Activated naive CD4-positive, alpha-beta T cell (primary cell): ENCODE measurements at places on chromosomes 5 and 9.

GRCh38 chr5:158180407-158180806 lies 321.5 kb upstream of the CLINT1 start:
- DNase-seq = no peak

DNA sequence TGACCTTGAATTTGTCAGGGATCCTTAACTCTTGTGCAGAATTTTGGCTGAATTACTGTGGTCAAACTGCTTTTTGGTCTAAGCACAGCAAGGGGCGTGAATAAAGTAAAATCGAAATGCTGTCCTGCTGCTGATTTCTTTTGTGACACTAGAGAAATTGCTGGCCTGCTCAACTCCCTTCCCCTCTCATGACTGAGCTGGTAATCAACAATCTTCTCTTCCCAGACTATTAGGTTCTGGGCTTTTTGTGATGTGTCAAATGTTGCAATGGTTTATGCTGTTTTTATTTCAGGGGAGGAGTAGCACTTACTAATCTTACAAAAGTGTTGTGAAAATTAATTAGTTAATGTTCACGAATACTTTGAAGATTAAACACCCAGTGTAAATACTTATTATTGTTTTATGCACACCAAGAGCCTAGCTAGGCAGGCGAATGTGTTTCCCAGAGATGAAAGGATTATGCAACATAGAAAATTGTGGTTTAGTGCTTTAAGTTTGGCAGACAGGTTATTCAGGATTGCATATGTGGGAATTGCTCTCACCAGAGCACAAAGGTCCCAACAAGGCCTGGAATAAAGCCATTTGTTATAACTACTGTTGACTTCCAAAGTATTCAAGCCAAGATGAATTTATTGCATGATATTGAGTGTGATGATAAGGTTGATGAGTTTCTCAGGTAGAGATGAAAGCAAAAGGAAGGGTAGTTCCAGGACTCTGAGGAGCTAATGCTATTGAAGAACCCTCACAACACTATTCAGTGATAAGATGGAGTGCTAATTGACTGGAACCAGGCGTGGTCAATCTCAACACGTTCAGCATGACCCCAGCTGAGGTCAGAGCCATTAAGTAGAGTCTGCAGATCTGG lies 280.7 kb upstream of the ZNF608 start:
- DNase-seq = no peak

DNA sequence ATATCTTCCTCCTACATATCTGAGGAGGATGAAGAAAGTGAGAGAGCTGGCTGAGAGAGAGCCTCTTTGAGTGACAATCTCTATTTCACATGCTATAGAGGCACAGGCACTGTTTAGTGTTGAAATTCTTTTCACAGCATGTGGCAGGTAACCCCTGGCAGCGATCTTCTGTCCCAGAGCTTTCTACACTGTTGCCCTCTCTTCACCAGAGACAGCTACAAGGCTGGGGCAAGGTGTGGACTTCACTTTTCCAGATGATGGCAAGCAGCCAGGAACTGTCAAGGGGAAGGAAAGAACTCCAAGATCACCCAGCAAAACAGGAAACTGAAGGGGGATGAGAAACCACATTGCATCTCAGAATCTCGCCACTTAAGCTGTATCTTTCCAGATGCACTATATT lies 205.2 kb downstream of the CAAP1 start:
- no peak for DNase-seq

DNA sequence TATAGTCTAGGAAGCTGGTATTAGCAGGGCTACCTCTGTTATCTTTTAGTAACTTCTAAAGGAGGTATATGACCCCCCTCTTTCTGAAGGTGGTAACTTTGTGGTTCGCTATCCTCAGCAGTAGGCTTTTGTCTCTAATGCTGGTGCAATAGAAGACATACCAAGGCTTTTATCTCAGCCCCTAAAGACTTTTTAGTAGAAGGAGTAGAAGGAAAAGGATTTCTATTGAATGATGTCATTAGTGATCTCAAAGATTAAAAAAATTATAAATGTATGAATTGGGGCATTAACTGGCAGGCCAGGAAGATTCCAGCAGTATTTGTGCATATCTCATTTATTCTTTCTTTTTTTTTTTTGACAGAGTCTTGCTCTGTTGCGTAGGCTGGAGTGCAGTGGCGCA lies 78.2 kb downstream of the RAI14 start:
- DNase-seq = no peak

DNA sequence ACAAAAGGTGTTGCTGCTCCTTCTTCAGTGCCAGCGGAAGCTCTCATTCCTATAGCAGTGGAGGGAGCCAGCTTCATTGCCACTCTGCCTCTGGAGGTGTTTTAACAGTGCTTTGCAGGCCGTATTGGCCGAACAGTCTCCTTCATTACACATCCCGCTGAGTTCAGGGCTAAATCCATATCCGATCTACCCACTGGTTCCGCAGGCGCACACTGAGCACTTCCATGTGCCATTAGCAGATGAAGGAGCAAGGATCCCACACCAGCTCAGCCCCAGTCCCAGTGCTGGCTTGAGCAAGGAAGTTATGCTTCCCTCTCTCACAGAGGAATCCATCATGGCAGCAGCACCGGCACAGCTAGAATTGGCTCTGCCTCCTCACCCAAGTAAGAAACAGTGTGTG lies 121.2 kb upstream of the IRX2 start:
- no peak for DNase-seq

DNA sequence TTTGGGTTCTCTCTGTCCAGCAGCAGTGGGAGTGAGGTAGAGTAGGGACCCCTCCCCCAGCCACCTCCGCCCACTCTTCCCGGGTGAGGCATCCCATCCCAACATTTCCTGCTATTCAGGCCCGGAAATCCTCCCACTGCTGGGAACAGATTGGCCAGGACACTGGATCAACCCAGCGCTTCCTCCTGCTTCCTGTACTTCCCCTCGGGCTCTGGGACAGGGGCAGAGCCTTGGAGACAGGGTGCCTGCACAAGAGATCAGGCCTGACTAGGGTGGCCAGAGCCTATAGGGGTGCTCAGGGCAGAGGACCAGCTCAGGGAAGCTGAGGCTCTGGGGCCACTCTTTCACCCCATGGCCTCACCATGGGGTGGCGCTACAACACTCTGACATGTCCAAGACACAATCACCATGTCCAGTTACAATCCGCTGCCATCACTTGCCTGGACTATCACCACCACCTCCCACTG lies 14.5 kb downstream of the SH2D3C start:
- DNase-seq = no peak

DNA sequence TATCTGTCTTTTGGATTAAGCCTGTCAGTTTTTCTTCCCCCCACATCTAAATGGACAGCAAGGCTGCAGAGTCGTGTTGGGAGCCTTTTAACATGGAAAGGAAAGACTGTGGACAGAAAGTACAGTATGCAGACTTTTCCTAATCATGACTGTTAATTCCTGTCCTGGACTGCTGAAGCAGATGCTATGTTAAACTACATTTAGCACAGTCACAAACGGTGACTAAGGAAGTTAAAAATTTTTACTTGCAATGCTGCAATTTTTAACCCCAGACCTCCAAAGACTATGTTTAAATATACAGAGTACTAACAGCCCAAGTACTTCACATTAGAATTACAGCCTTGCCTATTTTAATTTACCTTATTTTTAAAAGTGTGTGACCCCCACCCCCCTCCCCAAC lies 51.8 kb downstream of the ELAVL2 start:
- no peak for DNase-seq

- no peak for DNase-seq
These were observed 28.6 kb upstream of the TAS2R1 start for GRCh38 chr5:9658706-9659105.

- no peak for DNase-seq
These were observed 345.9 kb upstream of the CD180 start for GRCh38 chr5:67542479-67542878.

- no peak for DNase-seq
These were observed 108.0 kb upstream of the PTGER4 start for GRCh38 chr5:40571729-40572128.

DNA sequence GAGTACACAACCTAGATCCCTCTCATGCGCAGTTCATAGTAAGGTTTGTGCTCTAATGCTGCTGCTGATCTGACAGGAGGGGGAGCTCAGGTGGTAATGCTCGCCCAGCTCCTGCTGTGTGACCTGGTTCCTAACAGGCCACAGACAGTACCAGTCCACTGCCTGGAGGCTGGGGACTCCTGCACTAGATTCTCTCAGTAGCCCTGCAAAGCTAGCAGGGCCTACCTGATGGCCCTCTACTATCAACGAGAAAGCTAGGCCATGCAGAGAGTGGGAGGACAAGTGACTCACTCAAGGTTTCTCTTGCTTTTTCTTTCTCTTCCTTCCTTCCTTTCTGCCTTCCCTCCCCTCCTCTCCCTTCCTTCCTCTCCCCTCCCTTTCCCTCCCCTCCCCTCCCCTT lies 55.1 kb upstream of the TEX48 start:
- no peak for DNase-seq

DNA sequence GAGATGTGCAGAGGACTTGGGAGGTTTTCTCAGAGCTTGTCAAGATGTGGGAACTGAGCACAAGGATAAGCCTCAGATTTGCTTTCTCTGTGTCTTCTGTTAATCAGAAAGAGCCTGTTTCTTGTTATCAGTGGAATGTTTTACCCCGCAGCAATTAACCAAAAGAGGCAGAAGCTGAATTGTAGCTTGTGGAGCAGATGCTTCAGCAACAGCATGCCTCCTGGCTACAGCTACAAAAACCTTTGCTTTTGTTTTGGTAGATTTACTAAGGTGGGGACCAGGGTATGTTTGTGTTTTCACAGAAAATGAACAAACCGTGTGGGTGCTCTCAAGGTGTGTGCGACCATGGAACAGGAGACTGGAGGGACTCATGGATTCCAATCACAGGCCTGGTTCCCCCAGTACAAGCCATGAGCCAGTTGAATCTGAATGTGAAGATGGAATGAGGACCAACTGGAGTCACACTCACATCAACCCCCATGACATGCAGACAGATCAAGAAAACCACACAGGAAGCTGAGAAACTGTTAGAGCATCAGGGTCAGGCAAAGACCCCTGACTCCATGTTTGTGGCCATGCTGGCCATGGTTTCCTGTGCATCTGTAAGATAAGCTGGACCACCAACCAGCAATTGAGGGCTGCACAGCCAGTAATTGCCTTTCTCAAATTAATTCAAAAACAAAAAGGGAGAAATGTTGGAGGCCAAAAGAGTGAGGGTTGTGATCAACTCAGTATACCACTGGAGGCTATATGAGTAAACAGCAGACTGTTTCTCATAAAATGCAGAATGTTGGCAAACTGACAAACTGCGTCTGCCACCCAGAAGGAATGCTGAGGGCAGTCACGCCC lies 6.9 kb downstream of the UGT3A2 start:
- DNase-seq = no peak

DNA sequence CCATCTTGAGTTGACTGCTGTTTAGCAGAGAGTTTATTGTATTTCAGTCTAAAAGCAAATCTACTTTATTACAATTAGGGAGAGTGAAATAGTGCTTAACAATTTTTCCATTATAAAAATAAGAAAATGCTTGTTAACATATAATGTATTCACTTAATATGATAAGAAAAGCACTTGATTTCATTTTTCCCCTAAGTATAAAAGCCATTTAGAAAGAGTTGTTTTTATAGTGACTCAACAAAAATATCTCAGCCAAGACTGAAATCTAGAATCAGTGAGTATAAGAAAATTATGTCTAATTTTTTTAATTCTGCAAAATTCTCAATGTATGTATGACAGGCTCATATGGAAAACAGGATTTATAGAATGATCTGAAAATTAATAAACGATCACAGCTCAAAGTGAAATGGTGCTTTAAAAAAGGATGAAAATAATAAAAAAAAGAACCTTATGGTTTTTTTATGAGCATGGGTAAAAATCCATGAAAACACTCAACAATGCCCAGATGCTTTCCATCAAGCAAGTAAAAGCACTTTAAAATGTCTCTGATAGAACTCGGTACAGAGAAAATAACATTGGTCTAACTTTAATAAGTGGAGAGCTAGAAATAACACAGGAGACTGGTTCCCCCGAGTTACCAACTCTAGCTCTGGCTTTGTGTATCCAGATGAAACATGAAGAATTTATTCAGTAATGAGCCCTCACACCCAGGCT lies 1057.8 kb upstream of the WWC1 start:
- no peak for DNase-seq

GRCh38 chr9:76358628-76359280 lies 35.5 kb downstream of the RFK start:
- no peak for DNase-seq

DNA sequence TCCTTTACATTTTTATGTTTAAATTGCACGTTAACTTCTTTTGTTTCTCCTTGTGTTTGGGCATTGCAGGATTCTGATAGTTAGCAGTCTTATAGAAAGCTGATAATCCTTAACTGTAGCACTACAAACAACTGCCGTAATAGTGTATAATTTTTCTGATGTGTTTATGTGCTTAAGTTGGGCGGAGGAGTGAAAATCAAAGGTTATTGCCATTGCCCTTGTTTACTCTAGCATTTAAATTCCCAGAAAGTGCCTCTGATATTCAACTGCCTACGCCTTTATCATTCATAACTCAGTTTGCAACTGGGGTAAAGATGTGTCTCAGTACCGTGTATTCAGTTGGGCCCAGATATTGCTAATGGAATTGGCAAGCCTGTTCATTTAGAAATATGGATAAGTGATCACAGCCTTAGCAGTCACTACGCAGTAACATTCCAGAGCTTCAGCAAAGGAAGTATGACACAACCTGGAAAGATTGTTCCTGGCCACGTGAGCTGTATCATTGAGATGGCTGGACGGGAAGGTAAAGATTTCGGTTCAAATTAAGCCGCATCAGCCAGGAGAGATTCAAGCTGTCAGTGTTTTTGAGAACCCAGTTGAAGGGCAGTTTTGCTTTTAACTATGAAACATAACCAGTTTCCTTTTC lies 28.1 kb upstream of the LRRTM2 start:
- DNase-seq = no peak

DNA sequence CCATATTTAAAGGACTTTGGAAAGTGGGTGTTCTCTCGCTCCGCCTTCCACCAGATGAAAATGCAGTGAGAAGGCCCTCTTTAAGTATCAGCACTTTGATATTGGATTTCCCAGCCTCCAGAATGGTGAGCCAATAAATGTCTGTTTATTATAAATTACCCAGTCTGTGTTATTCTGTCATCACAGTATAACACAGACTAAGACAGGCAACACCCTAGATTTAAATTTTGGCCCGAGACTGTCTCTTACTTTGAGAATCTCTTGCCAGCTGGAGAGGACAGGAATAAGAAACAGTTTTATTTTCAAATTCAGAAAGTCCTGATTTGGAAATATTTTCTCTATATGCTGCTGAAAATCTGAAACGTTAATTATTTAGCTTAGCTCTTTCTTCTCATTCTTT lies 21.5 kb downstream of the FAM151B start:
- no peak for DNase-seq

DNA sequence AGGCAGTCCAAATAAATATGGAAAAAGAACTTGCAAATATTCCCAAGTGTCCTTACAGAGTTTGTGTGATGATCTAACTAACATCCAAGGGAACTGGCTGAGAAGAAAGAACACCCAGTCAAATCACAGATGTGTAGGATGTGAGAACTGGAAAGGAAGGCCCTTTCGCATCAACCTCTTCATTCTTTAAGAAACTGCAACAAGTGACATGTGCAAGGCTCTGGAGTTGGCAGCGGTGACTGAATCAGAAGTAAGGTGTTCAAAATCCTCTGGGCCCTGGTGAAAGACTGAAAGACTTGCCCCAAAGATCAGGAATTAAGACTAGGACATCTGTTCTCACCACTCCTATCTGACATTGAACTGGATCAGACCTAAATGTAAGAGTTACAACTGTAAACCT lies 88.7 kb downstream of the RAPGEF1 start:
- no peak for DNase-seq
